Lung microvascular endothelial cell (primary cell): ENCODE measurements at places on chromosomes 3 and 15.

DNA sequence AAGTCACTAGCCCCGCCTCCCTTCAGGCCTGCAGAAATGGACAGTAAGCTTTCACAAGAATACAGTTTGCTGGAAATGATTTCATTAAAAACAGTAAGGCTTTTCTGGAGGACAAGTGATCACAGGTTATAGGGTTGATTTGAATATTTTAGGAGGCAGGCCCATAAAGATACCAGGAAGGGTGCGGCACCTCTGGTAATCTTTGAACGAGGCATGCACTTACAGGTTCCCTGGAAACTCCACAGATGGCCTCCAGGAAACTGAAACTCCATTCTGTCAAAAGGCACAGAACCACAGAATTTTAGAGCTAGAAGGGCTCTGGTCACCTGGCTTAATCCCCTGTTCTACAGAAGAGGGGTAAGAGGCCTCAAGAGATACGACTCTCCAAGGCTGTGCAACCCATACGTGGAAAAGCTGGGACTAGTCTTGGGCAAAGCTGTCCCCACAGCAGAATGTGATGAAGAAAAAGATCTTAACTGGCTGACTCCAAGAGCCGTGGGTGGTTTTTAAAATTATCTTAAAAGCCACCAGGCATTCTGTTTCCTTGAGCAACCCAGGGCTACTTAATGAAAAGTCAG is 1.2 kb downstream of the STARD5 start:
- no peak for DNase-seq

- DNase-seq: no peak
These were observed 563.6 kb upstream of the ADAMTS9 start for GRCh38 chr3:65251375-65251774.

- no peak for DNase-seq
These were observed 57.5 kb upstream of the MEF2A start for GRCh38 chr15:99508311-99508645.

DNA sequence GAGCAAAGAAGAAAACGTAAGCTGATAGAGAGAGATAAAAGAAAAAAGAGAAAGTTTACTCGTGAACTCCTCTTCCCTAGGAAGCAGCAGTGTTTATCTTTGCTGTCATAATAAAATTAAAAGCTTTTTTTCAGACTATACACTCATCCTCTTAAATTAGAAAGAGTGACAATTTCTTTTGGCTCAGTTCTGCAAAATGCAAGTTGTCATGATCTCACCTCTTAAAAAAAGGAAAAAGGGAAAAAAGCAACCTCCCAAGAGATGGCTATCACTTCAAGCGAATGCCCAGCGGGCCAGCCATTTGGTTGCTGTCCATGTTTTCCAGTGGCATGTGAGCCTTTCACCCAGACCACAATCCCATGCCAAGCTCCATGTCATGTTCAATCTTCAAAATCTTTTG is 7.0 kb upstream of the THBS1 start:
- peak; percentile 68 for DNase-seq

DNA sequence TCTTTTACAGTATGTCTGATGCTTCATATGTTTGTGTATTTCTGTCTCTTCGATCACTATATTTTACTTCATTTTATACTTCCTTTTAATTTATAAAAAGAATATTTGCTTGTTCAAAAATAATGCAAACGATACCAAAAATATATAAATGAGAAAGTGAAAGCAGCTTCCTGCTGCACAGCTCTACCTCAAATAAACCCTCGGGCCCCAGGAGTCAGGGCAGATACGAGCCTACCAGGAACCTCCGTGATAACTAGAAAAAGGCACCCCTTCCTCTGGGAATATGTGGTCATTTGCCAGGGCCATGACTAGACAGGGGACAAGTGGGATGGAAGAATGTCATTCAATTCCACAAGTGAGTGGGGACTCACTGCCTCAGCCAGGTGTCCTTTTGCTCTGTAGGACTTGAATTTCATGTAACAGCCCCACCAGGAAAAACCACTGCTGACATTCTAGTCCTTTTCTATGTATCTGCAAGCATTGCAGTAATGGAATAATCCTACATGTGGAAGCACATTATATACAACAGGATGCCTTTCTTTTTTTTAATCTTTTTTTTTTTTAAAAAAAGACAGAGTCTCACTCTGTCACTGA is 133.3 kb downstream of the SUCLG2 start:
- no peak for DNase-seq

DNA sequence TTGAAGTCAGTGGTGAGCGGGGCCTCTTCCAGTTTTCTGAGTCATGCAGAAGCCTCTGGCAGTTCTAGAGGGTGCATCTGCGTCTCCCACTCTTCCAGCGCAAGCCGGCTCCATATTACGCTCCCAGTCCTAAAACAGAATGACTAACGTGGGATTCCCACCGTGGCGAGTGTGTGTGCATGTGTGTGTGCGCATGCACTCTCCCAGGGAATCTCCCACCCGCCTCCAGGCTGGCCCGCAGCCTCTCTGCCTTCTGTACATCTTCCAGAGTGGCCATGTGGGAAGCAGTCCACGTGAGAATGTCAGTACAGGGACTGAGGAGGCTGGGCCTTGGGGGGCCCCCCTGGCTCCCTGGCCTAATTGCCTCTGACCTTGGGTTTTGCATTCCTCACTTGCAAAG is 87.7 kb downstream of the LSM3 start:
- DNase-seq: no peak

GRCh38 chr3:71485896-71486295 is 97.6 kb downstream of the FOXP1 start:
- no peak for DNase-seq

GRCh38 chr3:131806736-131807135 is 228.1 kb downstream of the CPNE4 start:
- no peak for DNase-seq

GRCh38 chr15:58425185-58425584 is 6.6 kb upstream of the LIPC start:
- DNase-seq: no peak

- no peak for DNase-seq
These were observed 410.5 kb downstream of the LSAMP start for GRCh38 chr3:116034794-116035193.

DNA sequence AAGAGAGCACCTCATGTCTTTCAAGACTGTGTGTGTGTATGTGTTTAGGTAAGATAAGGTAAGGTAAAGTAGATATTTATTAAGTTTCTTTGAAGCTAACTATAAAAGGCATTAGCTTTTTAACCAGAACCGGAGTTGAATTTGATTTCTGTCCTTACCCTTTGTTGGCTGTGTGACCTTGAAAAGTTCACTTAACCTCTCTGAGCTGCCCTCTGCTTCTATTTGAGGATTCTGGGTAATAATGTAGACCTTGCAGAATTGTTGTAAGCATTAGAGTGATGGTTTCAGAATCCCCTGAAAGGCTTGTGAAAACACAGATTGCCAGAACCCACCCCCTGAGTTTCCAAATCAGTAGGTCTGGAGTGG is 21.6 kb upstream of the SACM1L start:
- DNase-seq: no peak

DNA sequence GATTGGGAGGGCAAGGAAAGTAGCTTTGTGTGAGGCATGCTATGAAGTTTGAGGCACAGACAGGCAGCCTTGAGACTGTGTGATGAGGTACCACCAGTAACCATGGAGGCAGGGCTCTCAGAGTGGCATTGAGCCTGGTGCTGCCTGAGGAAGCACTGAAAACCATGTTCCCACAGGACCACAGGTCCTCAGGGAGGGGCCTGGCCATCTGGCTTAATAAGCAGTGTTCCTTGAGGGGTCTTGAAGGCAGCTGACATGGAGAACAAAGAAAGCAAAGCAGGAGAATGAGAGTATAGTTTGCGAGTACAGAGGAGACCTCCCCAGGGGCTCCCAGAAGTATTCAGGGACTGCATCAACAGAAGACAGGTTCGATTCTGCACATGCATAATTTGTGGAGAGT is 346.6 kb downstream of the EPHB1 start:
- no peak for DNase-seq

DNA sequence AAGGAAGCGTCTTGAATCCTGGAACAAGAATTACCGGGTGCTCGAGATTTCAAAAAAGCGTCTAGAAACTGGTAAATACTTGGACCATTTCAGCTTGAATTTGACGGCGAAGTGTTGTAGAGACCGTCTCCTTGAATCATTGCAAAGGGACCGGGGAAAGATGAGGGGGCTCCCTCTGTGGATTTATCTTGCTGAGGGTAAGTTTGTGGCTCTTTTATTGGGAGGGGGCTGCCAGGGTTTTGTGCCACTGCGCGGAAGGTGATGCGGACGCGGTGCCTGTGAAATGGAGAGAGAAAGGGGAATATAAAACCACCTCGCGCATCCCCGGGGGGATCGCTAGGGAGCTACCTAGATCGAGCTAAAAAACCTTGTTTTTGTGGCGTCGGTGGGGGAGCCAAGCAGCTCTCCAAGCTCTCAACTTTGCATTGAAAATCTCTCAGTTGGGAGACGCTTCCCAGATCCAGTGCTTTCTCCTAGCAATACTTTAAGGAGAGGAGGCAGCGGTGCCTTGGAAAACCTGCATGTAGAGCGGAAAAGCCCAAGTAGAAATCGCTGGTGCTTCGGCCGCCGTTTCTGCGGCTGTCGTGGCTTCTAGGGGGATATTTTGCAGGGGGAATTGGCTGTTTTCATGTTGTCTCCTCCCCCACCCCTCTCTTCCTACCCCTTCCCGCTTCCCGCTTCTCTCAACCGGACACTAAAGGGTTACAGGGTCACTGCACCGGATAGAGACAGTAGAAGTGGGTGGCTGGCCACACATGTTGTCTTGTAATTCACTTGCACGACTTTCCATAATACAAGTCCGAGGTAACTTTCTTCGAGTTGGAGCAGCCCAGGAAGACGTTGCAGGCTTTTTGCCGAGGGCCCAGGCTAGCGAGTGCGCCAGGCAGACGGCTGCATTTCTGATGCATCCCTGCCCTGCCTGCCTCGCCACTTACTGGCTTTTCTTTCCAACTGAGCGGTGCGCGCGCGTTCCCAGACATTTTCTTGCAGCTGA is 187.6 kb downstream of the NLGN1 start:
- peak; percentile 69 for DNase-seq

- no peak for DNase-seq
These were observed 10.3 kb downstream of the GPR87 start for GRCh38 chr3:151306168-151306810.

GRCh38 chr3:64022451-64023186 is 675 bp downstream of the PSMD6 start:
- peak; percentile 60 for DNase-seq

GRCh38 chr3:188229177-188229576 is 75.2 kb downstream of the LPP start:
- DNase-seq: peak; percentile 69

DNA sequence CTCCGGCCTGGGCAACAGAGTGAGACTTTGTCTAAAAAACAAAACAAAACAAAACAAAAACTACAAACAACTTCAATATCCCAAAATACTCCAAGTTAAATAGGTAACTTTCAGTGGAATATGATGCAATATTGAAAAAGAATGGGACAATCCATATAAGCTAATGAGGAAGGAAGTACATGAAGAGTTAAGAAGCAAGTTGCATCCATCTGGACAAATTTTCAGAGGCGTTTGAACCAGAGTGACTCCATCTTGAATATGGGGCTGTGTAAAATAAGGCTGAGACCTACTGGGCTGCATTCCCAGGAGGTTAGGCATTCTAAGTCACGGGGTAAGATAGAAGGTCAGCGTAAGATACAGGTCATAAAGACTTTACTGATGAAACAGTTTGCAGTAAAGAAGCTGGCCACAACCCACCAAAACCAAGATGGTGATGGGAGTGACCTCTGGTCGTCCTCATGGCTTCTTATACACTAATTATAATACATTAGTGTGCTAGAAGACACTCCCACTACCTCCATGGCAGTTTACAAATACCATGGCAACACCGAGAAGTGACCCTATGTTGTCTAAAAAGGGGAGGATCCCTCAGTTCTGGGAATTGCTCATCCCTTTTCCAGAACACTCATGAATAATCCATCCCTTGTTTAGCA is 58.1 kb upstream of the LCTL start:
- no peak for DNase-seq

DNA sequence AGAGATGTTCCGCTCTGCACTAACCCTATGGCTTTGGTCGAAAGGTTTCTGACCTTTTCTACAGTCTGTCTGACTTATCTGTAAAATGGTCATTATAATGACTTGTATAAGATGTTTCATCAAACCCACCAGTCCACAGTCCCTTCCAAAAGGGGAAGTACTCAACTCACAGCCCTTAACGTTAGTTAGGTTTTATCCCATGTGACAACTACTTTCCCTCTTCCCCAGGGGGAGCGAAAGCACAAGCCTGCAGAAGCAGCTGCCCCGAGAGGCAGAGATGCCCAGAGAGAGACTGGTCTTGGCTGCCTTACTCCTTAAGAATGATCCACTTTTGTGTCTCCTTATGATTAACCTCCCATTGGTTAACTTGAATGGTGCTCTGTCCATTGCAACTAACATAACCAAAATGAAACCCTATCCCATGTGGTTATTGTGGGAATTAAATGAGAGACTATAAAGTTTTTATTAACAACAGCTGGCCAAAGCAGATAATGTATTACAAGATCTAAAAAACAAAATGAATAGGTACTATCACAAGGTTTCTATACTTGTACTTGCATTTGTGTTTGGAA is 6.4 kb downstream of the ASTE1 start:
- no peak for DNase-seq

- no peak for DNase-seq
These were observed 16.0 kb upstream of the WDR49 start for GRCh38 chr3:167669699-167670098.

DNA sequence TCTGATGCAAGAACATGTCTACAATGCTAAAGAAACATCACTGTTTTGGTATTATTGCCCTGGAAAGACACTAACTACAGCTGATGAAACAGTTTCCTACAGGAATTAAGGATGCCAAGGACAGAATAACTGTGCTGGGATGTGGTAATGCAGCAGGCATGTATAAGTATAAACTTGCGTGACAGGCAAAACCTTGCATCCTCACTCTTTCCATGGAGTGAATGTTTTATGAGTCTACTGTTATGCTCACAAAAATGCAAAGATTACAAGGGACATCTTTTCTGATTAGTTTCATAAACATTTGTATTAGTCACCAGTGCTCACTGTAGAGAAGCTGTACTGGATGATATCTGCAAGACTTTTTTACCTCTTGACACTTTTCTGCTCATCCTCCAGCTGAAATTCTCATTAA is 143.6 kb downstream of the NAALADL2 start:
- no peak for DNase-seq

- no peak for DNase-seq
These were observed 13.4 kb downstream of the TRA2B start for GRCh38 chr3:185924375-185924774.

DNA sequence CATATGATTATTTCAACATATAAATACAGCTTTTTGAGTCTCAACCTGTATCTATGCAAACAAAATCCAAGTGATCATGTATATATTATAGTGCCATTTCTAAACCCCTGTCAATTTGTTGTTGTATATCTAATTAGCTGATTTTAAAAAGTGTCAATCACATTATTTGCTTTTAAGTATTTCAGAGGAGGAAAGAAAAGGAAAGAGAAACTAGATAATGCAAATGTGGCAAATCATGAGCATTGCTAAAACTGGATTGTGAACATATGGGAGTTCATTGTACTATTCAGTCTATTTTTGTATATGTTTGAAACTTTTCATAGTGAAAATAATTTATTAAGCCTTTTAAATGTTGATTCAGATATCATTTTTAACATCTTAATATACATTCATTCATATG is 190.7 kb downstream of the ZIC4 start:
- DNase-seq: no peak

- DNase-seq: no peak
These were observed 190.4 kb downstream of the MEGF11 start for GRCh38 chr15:66063147-66063546.
